ENCODE measurements at places on chromosomes 5 and 9.

GRCh38 chr9:84708400-84708799 lies 38.9 kb downstream of the NTRK2 start:
- DNase-seq = no peak

GRCh38 chr5:51829691-51830090 lies 446.4 kb downstream of the ISL1 start:
- no peak for DNase-seq

GRCh38 chr5:60687927-60688720 lies 11.8 kb downstream of the DEPDC1B start:
- DNase-seq = no peak

GRCh38 chr5:178389026-178389729 lies 156.6 kb upstream of the PHYKPL start:
- DNase-seq = no peak

DNA sequence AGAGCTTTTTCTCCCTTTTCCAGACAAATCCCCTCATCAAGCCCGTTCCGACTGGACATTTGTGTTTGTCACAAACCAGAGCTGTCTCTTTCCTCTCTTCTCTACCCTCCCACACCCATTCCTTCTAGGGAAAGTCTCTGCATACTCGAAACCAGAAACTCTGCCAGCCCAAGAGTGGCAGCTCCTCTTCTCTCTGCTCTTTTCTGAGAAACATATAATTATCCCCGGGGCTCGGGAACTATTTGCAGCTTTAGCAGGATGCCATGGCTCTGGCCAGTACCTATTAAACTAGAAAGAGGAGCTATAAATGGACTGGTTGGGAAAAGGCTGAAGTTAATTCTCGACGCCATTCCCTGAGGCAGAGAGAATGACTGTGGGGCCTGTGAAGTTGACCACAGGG lies 82.6 kb downstream of the SH3PXD2B start:
- DNase-seq = no peak

- no peak for DNase-seq
These were observed 3.5 kb upstream of the TMED9 start for GRCh38 chr5:177588413-177588909.

DNA sequence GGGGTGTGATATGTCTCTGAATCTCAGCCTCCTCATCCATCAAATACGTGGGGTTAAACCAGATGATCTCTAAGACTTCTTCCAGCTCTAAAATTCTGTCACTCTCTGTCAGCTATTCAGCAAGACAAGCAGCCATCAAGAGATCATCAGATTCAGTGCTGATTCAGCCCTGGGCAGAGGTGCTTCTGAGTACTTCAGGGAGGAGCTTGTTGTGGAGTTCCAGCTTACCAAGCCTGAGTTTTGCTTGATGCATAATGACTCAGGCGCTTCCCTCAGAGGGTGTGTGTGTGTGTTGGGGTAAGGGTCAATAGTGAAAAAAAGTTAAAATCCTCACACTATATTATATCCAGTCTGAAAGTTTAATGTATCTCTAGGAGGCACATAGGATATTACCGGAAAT lies 29.6 kb upstream of the TAF1L start:
- no peak for DNase-seq

DNA sequence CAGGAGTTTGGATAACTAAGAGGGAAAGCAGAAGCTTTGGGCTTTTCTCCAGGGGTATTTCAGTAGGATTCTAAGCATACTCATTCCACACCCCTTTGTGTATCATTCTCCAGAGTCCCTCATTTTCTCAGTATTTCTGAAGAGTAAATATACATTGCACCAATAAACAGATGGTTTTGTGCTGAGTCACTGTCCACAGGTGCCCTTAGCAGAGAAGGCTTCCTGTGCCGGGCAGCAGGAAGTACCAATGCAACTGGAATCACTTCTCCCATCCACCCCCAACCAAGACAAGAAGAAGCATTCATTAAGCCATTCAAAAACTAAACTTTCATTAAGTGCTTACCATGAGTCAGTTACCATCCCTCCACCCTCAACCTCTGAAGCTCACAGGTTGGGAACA lies 3.6 kb upstream of the CCNJL start:
- no peak for DNase-seq

DNA sequence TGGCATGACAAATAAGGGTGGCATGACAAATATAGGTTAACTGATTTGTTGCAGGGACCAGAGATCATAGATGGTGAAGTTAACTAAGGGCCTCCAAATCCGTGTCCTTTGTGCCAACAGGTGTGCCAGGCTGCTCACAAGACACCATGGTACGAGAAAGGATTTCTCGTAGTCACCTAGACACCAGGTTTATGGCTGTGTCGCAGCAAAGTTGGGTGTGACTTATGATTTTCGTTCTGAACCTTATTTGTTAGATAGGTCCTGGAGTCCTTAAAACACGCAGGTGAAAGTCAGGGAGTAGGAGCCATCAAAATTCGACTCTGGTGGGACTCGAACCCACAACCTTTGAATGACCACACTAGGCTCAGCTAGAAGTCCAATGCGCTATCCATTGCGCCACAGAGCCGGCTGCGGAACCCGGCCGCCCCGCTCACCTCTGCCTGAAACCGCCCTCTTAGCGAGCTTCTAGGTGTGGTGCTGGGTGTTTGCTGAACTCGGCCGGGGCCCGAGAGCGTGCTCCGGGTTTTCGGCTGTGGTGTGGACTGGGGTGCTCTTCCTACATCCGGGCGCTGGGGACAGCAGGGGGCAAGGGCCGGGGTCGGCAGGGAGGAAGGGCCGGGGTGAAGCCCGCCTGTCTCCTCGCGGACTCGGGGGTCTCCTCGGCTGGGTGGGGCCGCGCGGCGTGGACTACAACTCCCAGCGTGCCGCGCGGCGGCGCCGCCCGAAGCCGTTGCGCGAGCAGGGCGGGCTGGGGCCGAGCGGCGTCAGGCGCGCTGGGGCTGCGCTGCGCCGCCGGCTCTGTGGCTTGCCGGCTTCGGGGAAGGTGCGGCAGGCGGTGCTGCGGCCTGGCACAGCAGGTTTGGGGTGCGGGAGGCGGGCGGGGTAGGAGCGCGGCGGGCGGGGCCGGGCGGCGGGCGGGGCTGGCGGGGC lies at the start of gene SLC27A4:
TSS of gene SLC27A4 (plus strand) at position 767 of the 930 bp plus-strand sequence. CDS start 2,606 bp downstream, outside the sequence.
- peak; percentile 83 for DNase-seq

- DNase-seq = no peak
These were observed 118.6 kb downstream of the RGS3 start for GRCh38 chr9:113581865-113582697.

DNA sequence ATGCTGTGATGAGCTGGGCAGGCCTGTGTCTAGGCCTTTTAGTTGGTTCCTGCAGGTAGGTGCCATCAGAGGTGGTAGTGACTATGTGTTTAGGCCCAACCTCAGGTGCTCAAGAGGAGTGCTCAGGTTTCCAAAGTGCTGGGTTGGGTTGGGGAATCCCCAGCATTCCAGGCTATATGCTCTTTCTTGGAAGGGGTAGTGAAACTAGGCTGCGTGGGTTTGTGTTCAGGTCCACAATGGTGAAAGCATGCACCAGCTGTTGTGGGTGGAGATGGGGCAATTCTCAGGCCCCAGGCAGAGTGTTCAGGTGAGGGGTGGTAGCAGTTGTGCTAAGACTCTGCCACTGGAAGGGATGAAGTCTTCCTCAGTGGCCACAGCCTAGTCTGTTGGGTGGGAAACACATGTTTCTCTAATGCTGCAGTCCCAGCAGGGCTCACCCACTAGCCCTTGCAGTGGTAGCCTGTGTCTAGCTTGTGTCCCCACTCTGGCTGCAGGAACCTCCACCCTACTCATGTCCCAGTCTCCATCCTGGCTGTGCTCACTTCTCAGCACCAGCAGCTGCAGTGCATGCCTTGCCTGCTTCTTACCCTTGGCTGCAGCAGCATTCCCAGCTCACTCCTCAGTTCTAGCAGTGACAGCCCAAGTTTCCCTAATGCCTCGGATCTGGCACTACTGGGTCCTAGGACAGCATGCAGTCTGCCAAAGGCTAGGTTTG lies 78.9 kb downstream of the FAM170A start:
- no peak for DNase-seq

GRCh38 chr5:58462623-58463230 lies 2.8 kb upstream of the PLK2 start:
- DNase-seq = peak; percentile 57

DNA sequence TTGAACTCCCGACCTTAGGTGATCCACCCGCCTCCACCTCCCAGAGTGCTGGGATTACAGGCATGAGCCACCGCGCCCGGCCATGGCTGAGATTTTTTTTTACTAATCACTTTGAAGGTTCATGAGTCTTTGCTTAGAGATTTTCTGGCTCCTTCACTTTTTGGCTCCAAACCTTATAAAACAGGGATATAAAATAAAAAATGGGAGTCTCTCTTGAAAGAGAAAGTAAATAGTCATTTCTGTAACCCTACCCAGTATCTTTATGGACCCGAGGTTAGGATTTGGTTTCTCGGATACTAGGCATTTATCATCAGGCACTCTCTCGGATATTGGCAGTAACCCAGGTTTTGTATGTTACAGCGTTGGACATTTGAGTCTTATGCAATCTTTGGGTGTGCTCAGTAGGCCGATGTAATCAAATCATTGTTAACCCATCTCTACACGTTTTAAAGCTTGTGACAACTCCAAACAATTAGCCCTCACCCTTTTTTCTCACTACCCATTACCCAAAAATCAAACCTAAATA lies 25.3 kb downstream of the STXBP1 start:
- DNase-seq = no peak

DNA sequence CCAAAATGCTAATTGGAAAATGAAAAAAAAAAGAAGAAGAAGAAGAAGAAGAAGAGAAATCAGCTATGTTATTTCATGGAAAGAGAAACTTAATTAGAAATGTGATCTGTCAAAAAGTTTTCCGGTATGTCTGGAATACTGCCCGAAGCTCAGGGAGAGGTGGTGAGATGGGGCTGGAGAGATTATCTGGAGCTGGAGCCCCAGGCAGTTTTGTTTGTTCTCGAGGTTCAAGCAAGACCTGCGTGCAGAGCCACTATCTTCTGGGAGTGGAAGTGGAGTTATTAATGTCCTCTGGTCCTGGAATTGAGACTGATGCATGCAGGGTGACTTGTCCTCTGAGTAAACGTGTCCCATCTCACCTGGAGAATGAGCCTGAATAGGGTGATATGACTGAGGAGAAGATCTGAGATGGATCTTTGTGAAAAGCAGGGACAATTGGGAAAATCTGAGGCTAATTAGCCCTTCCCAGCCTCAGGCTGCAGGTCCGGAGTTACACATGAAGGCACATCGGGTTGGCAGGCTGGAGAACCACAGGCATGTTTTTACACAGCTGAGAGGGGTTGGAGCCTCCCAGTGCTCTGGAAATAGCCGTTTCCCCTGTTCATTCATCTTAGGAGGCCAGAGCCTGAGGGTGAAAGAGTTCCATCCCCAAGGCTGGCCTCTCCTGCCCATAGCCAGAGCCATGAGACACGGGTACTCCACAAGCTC lies 70.5 kb downstream of the OLFM1 start:
- DNase-seq = no peak

GRCh38 chr5:141150224-141150992 lies 551 bp downstream of the PCDHB6 start:
- DNase-seq = no peak

DNA sequence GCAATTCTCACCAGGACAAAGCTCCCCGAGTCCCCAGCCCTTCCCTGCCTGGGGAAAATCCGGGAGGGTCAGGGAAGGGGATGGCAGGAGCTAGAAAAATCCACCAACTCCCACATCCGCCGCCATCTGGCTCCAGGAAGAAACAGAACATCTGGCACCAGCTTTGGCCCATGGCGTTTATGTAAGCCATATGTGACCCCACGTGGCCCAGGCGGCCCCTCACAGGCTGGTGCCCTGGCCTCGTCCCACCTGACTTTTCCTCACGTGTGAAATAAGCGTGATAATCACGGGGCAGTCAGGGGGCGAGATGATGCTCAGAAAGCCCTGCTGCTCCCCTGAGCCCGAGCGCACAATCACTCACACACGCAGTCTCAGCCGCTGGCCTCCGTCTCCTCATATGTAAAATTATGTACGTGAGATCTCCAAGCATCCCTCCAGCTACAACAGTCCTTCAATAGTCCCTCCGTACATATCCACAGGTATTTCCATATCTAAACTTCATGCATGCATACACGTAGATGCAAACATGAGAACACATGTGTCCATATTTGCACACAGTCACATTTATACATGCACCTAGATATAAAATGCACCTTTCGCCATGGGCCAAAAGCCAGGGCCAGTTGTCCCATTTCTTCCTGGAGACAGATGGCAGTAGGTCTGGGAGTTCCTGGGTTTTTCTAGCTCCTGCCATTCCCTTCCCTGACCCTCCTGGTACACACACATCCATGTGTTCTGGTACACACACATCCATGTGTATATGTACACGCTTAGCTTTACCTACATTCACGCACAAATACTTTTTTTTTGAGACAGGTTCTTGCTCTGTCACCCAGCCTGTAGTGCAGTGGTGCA lies 28.9 kb downstream of the PLPP7 start:
- no peak for DNase-seq

DNA sequence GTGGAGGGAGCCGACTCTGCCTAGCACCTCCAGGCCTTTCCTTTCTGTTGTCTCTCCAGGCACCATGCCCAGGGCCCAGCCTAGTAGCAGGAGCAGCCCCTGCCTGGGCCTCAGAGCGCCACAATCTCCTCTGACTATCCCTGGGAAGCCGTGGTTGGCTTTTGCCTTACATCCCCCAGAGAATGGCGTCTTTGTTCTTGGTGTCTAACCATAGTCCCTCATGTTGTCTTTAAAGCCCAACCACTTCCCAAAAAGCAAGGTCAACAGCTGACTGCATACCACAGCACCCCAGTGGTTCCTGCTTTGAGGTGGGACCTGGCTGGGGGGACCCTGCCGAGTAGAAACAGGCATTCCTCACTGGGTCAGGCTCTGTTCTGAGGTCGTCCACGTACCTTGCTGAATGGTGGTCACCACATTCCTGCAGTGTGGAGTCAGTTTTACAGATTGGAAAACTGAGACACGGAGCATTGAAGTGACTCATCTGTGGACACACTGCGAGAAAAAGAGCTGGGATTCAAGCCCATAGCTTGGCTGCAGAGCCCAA lies 13.7 kb upstream of the CERCAM start:
- no peak for DNase-seq

- peak; percentile 69 for DNase-seq
These were observed 214.7 kb downstream of the GAS1 start for GRCh38 chr9:86732514-86733171.

DNA sequence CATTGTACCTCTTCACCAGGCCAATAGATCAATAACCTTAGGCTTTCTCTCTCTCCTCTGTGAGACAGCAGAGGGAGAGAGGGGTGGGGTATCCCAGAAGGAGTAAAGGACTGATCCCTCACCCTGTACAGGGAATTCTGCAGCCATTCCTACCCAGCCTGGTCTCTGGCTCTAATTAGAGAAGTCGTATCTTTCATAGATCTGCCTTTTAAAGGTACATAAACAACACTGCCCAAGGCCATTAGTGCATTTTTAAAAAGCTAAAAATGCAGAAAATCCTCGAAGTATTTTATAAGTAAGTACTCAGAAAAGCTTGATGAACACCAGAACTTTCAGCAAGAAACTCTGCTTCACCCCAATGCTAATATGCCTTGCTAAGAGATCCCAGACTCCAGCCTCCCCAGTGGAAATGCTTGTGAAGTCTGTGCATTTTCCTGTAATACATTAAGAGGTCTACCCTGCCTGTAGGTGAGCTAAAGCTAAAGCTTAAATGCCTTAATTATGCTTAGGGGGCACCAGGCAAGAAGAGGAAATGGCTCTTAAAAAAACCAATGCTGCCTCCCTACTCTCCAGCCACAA lies 200.0 kb upstream of the ANKRD55 start:
- no peak for DNase-seq

- no peak for DNase-seq
These were observed 34.2 kb downstream of the EFNA5 start for GRCh38 chr5:107636555-107636954.

- no peak for DNase-seq
These were observed 13.6 kb downstream of the ROPN1L start for GRCh38 chr5:10455277-10455670.
